ENCODE measurements at places on chromosomes 7 and 10.

GRCh38 chr10:90602862-90603610 lies 254.8 kb downstream of the HTR7 start:
- no peak for DNase-seq

GRCh38 chr7:36084485-36085091 lies 68.5 kb upstream of the EEPD1 start:
- DNase-seq = peak; percentile 37

- DNase-seq = no peak
These were observed 295.6 kb downstream of the AUTS2 start for GRCh38 chr7:69893906-69894305.

DNA sequence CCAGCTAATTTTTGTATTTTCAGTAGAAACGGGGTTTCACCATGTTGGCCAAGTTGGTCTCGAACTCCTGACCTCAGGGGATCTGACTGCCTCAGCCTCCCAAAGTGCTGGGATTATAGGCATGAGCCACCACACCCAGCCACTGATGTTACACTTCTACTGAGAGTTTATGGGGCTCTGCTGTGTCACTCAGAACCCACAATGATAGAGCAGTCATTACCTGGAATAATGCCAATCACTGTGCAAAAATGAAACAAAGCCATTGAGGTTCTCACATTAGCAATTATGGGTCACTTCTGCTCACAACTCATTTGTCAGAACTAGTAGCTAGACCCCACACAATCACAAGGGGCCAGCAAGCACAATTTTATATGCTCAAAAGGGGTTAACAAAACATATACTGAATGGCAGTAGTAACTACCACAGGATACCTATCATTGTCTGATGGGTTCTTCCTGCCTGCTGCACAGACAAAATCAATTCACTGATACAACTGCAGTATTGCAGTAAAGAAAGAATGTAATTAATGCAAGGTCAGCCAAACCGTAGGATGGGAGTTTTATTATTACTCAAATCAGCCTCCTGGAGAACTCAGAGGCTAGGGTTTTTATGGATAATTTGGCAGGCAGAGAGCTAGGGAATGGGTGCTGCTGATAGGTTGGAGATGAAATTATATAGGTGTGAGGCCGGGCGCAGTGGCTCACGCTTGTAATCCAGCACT lies 72.1 kb upstream of the TRIM24 start:
- no peak for DNase-seq

DNA sequence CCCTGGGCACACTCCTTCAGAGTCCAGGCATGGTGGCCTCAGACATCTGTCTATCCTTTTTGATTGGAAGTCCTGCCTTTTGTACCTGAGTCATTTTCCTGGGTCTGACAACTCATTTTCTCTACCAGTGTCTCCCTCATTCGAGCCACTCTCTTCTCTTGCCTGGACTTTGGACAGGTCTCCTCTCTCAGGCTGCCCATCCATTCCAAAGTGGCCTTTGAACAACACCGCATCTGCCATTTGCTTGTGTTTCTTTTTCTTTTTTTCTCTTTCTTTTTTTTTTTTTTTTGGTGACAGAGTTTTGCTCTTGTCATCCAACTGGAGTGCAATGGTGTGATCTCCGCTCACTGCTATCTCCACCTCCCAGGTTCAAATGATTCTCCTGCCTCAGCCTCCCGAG lies 142.1 kb upstream of the COBL start:
- no peak for DNase-seq

- DNase-seq = no peak
These were observed 631.4 kb downstream of the ACTR3B start for GRCh38 chr7:153390955-153391354.

DNA sequence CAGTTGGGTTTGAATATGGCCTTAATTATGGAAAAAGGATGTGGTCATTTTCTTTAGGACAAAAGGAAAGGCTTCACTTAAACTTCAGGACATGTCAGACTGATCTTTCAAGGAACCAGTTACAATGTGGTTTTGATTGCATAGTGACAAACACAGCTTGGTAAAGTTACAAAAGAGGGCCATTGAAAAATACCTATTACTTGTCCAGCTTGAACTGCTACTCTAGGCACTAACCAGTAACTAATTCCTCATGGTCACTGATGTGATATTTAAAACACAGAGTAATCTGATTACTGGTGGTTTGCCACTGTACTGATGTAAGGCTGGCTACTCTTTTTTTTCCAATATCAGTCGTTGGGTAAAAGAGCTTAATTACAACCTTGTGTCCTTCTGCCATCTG lies 22.6 kb downstream of the TES start:
- DNase-seq = no peak

DNA sequence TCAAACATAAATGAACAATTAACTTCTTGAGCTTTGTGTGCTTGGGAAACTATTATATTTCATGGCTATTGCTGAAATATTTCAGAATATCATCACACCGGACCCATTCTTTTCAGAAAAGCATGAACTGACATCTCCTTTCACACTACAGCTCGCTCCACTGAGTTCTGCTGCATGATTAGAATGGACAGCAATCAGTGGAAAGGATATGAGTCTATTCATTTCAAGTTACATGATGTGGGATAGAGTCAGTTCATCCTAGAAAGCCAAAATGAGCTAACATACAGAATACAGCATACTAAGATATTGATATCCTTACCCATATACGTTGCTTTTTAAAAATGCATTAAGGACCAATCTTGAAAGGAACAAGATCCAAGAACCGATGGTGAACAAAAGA lies 1.1 kb upstream of the FAM53B start:
- no peak for DNase-seq

DNA sequence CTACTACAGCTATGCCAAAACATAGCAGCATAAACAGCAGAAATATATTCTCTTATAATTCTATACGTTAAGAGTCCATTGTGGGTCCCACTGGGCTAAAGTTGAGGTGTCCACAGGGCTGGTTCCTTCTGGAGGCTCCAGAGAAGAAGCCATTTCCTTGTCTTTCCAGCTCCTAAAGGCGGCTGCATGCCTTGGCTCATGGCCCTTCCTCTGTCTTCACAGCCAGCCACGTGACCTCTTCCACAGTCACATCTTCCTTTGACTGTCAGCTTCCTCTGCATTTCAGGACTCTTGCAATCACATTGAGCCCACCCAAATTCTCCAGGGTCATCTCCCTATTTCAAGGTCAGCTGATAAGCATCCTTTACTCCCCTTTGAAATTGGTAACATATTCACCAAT lies 17.2 kb downstream of the NACAD start:
- no peak for DNase-seq

GRCh38 chr7:28685242-28685643 lies 272.9 kb downstream of the TRIL start:
- no peak for DNase-seq

GRCh38 chr7:159093351-159093971 lies 51.2 kb downstream of the VIPR2 start:
- no peak for DNase-seq

DNA sequence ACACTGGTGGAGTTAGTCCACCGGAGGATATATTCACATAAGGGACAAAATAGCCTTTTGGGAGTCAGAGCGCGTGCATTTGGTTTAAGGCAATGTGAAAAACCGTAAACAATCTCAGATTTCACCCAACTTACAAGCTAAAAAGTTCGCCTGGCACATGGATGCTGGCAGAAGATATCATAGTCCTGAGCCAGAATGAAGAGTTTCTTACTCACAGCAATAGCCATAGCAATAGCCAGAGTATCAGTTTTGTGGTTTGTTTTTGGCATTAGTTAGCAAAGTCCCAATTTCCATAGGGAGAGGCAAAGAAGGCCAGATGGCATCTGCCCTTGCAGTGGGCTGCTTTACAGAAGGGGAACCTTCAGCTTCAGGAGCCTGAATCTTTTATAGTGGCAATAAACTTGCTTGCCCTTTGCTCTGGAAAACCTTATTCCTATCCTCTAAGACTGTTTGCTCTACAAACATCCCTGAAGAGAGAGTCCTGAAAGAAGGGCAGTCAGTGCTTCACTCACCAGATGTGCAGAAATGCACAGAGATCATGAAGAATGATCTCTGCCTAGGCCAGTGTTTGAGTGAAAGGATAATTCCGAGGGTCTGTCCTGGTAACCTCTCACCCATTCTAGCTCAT lies 28.7 kb upstream of the RSBN1L start:
- no peak for DNase-seq

DNA sequence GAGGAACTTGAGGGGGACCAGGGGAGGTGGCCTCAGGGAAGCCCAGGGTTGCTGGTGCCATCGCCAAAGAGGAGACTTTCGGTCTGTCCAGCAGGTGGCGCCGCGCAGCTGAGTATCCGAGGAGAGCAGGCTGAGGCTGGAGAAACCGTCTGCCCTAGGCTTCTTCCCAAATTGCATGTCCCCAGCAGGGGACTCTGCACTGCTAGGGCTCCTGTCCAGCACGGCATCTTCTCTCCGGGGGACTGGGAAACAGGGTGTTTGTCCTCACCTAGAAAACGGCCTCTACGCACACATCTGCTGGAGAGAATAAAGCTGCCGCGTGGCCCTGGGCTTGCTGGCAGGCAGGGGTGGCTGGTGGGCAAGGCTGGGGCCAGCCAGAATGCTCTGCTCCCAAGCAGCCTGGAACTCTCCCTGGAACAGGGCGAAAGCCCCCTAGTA lies 161.9 kb downstream of the SH2D4B start:
- peak; percentile 44 for DNase-seq

GRCh38 chr10:68586606-68587305 lies 26.6 kb downstream of the TET1 start:
- DNase-seq = no peak

- no peak for DNase-seq
These were observed 5.1 kb upstream of the LRRC27 start for GRCh38 chr10:132326925-132327324.

DNA sequence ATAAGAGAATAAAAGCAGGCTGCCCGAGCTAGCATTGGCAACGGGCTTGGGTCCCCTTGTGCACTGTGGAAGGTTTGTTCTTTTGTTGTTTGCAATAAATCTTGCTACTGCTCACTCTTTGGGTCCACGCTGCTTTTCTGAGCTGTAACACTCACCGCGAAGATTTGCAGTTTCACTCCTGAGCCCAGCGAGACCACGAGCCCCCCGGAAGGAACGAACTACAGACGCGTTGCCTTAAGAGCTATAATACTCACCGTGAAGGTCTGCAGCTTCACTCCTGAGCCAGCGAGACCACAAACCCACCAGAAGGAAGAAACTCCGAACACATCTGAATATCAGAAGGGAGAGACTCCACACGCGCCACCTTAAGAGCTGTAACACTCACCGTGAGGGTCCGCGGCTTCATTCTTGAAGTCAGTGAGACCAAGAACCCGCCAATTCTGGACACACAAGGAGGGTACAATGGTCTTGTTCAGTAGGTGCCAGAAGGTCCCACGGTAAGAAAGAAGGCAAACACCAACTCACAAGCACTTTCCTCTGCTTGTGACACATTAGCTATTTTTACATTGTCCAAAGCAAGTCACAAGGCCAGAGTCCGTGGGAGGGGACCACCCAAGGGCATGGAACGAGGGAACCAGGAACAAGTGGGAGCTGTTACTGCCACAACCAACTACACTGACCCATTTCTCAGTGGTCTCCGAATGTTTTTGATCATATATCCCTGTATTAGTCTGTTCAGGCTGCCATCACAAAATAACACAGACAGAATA lies 29.2 kb upstream of the CACUL1 start:
- no peak for DNase-seq

GRCh38 chr10:5411941-5412276 lies 448 bp upstream of the NET1 start:
- DNase-seq = no peak

DNA sequence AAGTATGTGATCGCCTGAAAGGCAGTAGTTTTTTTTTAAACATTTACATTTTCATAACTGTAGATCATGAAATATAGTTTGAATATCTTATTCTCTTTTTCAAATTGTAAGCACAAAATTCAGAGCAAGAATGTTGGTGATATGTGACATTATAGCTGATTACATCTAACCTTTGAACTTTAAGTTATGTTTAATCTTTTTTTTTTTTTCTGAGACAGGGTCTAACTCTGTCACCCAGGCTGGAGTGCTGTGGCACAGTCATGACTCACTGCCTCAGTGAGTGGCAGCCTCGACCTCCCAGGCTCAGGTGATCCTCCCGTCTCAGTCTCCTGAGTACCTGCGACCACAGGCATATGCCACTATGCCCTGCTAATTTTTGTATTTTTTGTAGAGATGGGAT lies 278.7 kb upstream of the NEBL start:
- no peak for DNase-seq

GRCh38 chr7:133775201-133775600 lies 351.9 kb upstream of the LRGUK start:
- no peak for DNase-seq

DNA sequence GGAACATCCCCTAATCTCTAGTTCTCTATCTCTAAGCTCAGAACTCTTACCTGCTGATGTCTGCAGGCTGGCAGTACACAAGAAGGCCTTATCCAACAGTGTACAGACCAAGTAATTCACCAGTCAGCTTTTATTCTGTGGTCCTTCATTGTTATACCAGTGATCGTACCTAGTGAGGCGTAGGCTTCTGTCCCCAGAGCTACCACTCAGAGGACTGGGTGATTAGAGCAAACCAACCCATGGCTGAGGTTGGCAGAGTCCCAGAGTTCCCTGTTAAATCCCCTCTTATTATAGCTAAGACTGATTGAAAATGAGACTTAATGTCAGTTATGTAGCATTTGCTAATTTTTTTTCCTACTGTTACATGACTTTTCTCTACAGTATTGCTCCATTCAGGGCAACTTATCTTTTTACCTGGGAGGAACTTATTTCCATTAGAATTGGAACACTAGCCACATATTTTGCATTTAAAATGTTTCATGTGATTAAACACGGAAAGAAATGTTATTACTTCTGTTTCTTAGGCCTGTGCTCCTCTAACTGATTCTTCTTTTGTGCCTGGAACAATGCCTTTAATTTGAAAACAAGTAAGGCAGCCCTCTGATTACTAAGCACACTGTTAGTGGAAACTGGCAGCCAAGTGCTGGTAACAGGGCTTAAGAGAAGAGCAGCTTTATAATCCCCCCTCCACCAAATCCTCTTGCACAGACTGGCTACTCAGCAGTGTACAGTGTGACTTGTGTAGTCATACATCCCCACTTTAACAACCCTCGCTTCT lies 127.2 kb downstream of the LRRC4 start:
- DNase-seq = no peak

- no peak for DNase-seq
These were observed 15.5 kb upstream of the CALD1 start for GRCh38 chr7:134763960-134764359.

DNA sequence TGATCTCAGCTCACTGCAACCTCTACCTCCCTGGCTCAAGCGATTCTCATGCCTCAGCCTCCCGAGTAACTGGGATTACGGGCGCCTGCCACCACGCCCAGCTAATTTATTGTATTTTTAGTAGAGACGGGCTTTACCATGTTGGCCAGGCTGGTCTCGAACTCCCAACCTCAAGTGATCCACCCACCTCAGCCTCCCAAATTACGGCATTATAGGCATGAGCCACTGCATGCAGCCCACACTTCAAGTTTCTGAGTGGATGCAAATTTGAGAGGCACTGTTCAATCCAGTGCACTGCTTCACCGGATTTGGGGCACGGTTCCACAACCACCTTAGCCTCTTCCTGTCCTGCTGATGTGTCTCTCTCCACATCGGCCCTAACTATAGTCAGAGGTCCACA lies 16.5 kb downstream of the CNPY1 start:
- DNase-seq = no peak
